IPS DF 6.9 (cell line): ENCODE measurements at places on chromosomes 3 and 15.

DNA sequence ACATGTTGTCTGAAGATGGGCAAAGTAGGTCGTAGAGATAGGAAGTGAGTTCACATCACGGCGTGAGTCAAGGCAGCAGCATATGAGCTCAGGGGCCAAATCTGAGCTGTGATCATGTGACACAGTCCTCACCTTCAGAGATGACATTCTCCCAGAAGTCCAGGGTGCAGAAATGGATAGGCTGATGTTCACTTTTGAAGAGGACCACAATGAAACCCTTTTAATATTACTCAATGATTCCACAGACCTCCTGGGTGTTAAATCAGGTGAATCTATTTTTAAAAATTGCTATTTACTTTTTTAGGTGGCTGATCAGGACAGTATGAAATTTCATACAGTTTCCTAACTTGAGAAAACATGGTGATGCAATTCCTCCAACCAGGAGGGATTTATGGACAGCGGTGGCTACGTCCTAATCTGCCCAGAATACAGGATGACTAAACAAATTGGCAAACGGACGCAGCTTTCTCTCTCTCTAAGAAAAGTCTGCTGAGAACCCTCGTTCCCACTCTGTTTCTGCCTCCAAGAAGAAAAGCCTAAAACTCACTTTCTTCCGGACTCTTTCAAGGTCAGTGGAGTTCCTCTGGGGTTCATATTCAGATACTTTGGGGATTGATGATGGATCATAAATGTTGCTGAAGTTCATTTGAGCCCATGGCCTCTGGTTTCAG lies 34.4 kb downstream of the B3GNT5 start:
- no peak for DNase-seq

DNA sequence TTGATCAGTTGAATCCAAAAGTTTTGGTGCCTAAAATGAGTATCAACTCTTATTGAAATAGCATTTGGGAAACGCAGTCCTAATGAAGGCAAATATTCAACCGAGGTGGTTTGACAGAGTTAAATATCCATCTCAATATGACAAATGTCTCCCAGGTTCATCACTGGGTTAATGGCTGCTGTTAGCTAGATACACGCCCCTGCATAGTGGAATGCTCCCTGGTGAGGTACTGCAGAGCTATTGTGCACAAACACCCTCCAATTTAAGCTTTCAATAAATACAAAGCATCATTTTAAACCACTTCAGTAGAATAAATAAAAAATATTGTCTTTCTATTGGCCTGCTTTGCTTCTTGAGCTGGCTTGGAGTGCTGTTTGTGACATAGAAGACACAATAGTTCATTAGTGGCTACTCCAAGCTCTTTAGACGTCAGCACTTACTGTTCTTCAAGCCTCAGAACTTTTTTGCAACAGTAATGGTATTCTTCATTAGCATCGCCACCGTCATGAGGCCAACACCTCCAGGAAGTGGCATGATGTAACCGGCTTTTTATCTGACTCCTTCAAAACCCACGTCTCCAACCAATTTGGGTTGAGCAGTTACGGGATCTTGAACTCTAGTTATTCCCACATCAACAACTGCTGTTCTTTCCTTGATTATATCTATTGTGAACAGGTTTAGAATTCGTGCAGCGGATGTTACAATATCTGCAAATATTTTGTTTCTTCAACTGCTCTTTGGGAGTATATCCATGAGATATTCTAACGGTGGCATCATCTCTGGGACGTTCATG lies 1159.6 kb upstream of the EPHA6 start:
- DNase-seq = no peak

DNA sequence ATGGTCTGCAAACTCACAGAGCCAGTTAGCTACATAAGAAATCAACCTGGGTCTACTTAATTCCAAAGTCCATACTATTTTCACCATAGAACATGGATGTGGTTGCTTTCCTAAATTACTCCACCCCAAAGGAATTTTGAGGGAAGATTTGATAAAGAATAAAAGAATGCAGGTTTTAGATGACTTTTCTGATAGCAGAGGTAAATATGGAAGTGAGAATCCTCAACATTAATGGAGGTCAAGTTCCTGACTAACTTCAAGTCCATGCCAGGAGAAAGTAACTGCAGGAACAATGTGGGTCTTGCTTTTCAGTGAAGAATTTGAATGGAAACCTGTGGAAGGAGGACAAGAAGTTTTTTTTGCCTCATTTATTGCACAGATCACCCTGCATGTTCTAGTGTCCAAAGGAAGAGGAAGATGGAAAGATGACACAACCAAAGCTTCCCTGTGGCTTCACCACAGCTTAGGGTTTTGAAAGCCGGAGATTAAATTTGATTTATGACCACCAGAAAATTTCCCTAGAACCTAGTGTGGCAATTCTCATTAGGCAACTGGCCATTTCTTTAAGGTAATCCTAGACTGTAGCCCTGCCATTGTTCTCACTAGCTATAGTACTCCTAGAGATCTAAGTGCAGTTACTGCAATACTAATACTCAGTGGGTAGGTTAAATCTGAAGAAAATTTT lies 429.7 kb downstream of the RAP2B start:
- DNase-seq = no peak

- DNase-seq = no peak
These were observed 54.0 kb downstream of the HEG1 start for GRCh38 chr3:125001557-125002413.

DNA sequence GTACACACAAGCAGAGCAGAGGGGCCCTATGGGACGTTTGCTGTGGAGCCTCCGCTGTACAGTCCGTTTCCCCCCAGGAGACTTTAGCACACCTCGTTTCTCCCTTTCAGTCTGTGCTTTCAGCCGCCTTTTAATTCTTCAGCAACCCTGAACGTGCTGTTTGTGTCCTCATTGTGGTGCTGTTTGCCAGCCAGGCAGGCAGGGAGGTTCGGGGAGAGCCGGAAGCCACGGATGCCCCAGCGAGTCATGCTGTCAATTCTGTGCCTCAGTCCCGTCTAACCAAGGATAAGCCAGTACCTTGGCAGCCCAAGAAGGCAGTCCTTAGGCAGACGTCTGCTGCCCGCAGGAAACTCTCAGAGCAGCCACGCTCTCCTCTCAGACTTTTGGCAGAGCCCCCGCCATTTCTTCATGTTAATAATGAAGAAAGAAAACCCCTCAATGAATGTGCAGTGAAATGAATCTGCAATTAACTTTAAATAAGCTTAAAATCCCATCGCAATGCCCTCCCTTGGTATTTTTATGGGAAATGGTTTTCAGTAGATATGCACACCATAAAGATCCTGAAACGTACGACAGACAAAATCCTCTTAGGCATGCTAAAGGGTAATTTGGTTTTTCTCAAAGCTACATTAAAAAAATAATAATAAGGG lies 158.6 kb downstream of the UACA start:
- no peak for DNase-seq

- DNase-seq = no peak
These were observed 143.3 kb upstream of the GMNC start for GRCh38 chr3:191005790-191006189.

DNA sequence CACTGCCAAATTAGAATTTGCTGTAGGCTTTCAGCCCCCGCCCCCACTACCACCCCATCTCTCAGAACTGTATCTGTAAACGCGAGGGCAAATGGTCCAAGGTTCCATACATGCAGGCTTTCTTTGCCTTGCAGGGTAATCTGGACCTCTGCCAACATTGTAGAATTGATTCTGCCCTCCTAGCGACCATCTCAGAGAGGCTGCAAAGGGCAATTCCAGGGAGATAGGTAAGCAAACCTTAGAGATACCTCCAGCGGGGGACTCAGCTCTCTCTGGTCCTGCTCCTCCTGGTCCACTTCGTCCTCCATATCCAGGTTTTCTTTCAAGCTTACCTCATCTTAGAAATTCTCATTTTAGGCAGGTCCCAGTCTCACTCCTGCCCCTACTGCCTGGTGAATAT lies 64.4 kb downstream of the SLMAP start:
- DNase-seq = no peak

DNA sequence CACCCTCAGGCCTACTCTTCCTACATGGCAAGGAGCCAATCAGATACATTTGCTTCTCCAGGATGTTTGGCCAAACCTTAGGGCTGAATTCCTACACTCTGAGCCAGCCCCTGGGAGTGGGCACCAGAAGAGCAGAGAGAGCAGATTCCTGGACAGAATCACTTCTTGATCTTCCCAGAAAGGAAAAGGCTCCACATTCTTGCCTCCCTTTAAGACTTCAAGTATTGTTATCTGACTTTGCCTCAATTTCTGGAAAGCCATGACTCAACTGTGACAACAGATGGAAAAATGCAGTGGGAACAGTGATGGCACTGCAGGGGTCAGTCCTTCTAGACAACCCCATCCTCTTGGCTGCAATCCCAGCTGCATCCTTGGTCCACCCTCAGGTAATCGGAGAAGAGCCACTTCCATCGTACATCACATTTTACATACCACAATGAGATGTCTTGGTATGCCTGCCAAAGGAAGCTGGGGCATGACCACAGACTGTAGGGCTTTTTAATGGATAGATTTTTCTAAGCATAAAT lies 21.0 kb downstream of the SLCO2A1 start:
- DNase-seq = no peak

DNA sequence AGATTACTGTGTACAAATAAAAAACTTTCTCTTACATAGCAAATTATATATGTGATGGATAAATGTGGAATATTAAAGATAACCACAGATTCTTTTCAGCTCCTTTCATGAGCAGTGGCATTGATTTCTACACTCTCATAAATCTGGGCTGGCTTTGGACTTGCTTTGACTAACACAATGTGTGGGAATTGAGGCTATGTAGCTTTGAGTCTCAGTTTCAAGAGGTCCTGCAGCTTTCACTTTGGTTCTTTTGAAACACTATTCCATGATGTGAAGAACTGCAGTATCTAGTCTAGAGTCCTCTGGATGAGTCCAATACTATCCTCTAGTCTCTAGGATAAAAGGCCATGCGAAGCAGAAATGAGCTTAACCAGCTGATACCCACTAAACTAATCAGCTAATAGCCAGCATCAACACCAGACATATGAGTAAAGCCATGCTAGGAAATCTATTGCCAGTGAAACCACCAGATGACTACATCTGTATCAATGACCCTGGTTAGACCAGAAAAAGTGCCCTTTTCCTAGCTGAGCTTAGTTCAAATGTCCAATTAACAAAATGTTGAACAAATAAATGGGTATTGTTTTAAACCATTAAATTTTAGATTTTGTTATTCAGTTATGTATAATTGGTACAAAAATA lies 274.9 kb upstream of the ZPLD1 start:
- DNase-seq = no peak

DNA sequence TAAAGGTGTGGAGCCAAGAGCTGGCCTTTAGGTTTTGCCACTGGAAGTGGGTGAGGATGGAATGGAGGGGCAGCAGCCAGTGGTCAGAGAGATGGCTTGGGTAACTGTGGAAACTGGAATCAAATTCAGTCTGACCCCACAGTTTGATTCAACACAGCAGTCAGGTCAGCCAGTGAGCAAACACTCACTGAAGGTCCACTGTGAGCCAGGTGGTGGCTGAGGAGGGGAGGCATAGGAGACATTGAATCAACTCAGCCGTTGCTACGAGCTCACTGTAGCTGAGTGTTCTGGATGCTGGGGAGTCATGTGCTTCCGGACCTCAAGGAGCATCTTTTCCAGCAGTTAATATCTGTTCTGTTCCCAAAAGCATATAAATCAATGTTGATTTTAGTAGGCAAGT lies 37.5 kb downstream of the LPP start:
- no peak for DNase-seq

DNA sequence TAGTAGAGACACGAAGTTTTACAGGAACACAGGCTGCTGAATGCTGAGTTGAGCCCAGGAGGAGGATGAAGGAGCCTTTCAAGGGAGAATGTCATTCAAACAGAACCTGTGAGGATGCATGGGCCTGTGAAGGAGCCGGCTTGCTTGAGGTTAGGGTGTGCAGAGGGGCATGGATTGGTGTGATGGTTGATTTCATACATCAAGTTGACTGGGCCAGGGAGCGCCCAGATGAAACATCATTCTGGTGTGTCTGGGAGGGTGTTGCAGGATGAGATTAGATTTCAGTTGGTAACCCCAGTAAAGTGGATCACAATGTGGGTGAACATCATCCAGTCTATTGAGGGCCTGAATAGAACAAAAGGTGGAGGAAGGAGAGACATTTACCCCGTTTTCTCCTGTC lies 243.6 kb downstream of the EDEM1 start:
- no peak for DNase-seq

DNA sequence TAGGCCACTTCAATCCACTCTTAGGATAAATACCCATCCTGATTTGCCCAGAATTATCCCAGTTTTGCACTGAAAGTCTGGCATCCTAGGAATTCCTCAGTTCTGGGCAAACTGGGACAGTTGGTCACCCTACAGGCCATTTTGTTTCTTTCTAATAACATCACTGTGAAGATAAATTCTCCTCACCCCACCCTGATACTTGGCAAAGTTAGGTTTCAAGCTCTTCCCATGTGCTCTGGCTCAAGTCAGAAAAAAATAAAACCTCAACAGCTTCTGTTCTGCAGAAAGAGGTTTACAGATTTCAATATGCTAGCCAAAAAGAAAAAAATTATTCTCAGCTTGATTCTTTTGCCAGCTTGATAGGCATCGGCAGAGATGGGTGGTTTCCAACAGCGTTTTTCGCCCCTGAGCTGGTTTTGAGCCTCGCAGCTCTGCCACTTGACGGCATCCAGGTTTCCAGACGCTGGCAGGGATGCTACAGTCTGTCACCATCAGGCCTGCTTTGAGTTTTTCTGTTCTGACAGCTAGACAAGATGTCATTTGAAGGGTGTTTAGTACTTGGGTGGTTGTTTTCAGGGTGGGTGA lies 171.4 kb downstream of the SSR3 start:
- no peak for DNase-seq

- DNase-seq = no peak
These were observed 151.6 kb downstream of the FOXB1 start for GRCh38 chr15:60155661-60156060.

GRCh38 chr15:95626501-95627361 lies 703.8 kb upstream of the NR2F2 start:
- DNase-seq = no peak

GRCh38 chr3:52752045-52752660 lies 18.6 kb downstream of the NEK4 start:
- DNase-seq = no peak

- no peak for DNase-seq
These were observed 249.4 kb downstream of the LPP start for GRCh38 chr3:188403404-188403803.

- no peak for DNase-seq
These were observed 9.6 kb downstream of the ATP2C1 start for GRCh38 chr3:130903412-130903908.

DNA sequence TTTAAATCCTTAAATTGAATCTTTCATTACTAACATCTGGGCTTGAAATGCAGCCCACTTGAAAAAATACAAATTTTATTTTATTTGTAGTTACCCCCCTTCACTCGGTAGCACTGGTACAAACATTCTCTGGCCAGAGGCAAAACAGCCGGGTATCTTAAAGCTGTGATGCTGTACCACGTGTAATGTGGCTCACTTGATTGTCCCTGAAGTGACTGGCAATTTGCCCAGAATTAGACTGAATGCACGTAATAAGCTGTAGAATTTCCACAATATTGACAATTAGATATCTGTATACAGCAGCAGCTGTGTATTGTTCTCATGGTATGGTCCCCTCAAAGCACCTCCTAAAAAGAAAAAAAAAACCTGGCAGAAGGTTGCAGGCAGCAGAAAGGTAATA lies 192.8 kb upstream of the TBC1D5 start:
- DNase-seq = no peak
